ENCODE measurements at places on chromosomes 3 and 15. TPM values are rescaled to one million over a fixed set of nuclear protein-coding genes. Genes with fewer than 3 reads are reported as not detected.

- no peak for DNase-seq
These were observed 9.2 kb upstream of the TMEM212 start for GRCh38 chr3:171833789-171834460.

DNA sequence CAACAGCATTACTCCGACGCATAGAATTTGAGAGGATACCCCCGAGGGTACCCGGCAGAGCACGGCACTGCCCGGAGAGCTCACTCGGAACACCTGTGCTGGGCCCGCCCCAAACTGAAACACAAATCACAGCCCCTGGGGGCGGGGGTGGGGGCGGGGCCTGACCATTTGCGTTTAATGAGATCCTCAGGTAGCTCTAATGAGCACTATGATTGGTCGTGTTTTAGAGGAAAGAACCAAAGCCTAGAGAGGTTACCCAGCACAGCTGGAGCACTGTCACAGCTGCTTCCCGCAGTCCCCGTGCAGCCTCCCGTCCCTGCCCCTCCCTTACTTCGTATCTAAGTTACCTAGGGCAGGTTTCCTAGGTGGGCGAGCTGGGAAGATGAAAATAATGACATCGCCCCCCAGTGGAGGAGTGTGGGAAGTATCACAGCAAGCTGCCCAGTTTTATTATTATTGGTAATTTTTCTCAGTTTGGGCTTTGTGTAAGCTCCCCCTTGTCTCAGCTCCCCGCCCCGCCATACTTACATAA is 187.1 kb downstream of the PDE8A start:
- peak; percentile 53 for DNase-seq

DNA sequence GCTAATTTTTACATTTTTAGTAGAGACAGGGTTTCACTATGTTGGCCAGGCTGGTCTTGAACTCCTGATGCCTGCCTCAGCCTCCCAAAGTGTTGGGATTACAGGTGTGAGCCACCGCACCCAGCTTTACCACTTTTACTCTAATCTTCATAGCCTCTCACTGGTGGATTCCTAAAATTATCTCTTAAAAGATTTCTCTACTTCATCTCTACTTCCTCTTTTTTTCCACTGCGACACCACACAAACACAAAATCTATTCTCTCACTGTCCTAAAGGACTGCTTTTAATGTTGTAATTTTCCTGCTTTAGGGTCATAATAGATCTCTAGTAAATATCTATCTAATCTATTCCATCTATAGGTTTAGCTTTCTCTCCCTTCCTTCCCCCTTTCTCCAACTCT is 34.0 kb upstream of the TBL1XR1 start:
- peak; percentile 30 for DNase-seq

- no peak for DNase-seq
These were observed 23.6 kb downstream of the PTX3 start for GRCh38 chr3:157460253-157460652.

DNA sequence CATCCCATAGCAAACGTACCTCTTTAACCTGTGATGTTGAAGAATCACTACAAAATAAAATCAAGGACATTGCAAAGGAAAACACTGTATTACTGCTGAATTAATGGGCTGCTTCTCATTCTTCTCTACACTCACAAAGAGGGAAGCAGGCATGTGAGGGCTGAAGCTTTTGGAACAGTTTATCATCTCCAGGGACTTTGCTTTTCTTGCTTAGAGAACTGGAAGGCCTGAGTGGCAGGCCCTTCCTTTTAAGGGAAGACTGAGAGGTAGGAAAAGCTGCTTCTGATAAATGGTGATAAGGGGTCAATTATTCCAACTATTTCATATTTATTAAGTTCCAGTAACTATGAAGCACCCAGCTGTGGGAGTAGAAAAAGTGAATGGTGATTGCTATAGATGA is 649.6 kb downstream of the NTRK3 start:
- DNase-seq = no peak

Gene RPUSD2
- 22.8 TPM for total RNA-seq

Gene IFT80
- 47.0 TPM for total RNA-seq

Gene LRRC49
- 0.49 TPM for total RNA-seq

Gene C2CD4B
- total RNA-seq = not detected

Data from B cell (primary cell).